NCI-H2029 (cell line): ENCODE measurements at places on chromosomes 12 and 14.

GRCh38 chr12:121792607-121793439 lies 665 bp downstream of the RHOF start:
- DNase-seq, result no peak

DNA sequence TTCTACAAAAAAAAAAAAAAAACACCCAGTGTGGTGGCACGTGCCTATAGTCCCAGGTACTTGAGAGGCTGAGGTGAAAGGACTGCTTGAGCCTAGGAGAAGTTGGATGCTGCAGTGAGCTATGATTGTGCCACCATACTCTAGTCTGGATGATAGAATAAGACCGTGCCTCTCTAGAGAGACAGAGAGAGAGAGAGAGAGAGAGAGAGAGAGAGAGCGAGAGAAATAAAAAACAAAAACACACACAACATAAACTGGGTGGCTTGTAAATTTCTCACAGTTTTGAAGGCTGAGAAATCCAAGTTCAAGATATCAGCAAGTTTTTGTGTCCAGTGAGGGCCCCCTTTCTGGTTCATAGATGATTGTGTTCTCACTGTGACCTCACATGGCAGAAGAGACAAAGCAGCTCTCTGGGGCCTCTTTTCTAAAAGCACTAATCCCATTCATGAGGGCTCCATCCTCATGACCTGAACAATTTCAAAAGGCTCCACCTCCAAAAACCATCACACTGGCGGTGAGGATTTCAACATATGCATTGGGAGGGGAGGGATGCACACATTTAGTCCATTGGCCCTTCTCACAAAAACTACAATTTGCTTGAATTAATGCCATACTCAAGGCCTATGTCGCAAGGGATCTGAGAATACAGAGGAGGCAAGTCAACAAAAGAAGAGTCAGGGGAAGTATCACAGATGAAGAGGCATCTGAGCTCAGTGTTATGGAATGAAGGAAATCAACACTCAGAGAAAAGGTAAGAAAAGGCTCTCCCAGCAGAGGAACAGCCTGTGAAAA lies 94.9 kb downstream of the PPM1H start:
- no peak for DNase-seq

DNA sequence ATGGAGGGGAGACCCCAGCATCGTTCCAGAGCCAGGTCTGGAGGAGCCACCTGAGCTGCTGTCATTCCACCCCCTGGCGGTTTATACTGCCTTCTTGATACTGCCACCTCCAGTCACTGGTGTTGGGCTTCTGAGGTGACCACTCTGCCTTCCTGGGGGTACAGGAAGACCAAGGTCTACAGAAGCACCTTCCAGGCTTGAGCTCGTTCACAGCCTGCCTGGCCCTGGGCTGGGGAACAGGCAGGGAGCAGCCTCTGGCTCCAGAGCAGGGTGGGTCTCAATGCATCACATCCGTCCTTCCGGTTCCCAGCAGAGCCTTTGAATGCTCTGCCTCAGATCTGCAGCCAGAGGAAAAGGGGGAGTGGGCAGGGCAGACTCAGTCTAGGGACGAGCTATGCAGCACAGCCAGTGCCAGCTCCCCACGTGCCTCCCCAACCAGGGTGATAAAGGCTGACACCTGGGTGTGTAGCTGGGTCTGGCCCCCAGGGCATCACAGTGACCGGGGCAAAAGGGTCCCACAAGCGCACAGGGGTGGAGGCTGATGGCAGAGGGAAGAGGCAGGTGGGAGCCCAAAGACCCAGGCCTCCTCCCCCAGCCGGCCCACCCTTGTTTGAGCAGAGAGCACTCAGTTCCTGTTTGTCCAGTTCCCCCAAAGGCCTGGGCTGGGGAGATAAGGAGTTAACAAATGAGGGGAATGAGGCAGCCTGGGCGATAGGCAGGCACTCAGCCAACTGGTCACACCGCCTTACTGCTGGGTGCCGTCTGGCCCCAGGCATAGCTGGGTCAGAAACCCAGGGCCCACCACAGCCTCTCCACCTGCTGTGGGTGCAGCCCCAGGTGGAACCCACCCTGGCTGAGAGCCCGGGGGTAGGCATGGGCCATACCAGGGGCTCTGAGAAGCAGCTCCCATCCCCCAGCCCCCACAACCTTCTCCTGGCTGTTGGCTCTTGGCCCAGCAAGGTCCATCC lies 17.1 kb downstream of the DEGS2 start:
- DNase-seq, result no peak

DNA sequence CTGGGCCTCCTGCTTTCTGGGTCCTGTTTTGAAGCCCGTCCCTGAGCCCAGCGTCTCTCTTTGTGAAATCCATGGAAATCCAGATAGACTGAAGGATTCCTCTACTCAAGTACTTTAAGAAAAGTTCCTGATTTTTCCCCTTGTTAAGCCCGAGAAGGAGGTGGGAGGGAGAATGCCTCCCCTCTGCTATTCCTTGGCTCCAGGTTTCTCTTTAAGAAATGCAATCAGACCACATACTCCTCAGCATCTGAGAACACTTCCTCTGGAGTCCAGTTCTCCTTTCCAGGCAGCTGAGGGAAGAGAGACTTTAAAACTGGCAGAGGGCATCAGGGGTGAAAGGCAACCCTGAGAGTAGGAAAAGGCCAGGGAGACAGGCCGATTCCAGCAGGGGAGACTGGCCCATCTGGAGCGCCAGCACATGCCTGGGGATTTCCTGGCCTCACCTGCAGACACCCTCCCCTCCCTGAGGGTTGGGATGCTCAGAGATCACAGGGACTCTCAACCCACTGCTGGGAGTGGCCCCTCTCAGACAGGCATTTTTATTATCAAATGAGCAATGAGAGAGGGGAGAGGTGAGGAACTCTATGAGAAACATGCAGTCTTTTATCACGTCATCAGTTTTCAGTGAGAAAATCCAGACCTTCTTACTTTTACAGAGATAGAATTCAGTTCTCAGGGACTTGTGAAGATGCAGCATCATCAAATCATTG lies 2.0 kb upstream of the EMP1 start:
- DNase-seq, result no peak

DNA sequence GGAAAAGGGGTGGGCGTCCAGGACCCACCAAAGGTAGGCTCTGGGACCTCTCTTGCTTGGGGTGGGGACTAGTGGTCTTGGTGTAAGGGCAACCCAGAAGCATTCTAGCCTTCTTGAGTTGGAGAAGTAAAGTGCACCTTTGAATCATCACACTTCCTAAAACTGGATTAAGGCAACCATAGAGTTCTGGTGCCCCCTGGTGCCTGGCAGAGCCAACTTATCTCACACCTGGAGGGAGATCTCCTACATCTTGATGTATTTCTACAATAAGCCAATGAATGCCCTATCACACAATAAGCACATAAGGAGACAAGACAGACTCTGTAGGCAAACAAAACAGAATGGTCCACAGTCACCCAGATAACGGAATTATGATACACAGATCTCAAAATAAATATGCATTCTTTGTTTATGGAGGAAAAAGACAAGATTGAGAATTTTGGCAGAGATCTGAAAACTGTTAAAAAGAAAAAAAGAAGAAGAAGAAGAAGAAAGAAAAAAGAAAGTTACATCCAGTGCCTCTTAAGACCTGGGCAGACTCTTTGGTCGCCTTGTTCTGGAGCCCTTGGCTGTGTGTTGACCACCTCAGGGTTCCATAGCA lies 95.9 kb upstream of the PPP2R5C start:
- DNase-seq, result no peak

DNA sequence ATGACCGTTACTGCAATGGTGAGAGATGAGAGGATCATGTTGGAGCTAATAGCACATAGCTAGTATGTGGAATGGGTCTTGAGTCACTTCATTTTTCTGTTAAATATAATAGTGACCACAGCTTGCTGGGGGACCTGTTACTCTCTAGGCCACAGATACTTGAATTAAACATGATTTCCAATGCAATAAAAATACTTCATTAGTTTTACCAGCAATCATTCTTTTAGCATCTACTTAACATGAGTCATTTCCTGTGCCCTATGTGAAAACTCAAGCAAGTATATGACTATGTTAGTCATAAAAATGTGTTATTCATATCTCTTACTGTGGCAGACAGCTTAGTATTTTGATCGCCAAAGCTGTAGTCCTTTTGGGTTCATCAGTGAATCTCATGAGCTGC lies 798.8 kb downstream of the SLC16A7 start:
- DNase-seq, result no peak

- no peak for DNase-seq
Measured at GRCh38 chr12:119676022-119676421, 8.1 kb downstream of the PRKAB1 start.

DNA sequence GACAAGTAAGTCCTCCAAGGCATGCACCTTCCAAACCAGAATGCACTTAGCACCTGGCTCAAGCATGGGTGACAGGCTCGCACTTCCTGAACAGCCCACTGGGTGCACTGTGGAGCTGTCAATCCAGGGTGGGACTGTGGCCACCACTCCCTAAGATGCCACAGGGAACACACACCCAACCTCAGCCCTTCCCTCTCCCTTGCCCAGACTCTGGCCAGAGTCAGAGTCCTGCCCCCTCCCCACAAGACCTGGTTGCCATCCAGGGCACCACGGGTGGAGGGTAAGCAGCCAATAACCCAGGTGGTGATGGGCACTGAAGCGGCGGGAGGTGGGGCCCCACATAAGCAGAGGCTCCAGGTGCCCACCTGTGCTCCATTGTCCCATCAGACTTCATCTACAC lies 160.6 kb downstream of the MYRFL start:
- DNase-seq, result no peak

GRCh38 chr14:103517721-103518421 lies 4.8 kb downstream of the CKB start:
- no peak for DNase-seq

GRCh38 chr12:93174473-93174872 lies 203.3 kb upstream of the NUDT4 start:
- no peak for DNase-seq

DNA sequence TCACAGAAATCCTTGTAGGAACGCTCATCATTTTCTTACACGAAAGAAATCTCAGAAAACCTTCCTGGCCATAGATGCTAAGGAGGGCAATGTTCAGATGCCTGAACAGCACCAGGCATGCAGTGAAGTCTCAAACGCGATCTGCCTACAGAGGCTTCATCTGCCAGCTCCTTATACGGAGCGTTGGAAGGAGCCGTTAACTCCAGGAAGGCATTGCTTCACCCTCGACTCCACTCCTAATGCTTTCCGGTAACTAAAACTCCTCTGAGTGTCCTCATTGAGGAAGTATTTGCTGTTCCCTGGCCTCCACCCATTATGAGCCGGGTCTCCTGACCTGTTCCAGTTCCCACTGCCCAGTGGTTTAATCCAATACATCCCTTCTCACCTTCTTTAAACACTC lies 502.7 kb downstream of the BCL11B start:
- DNase-seq, result no peak

DNA sequence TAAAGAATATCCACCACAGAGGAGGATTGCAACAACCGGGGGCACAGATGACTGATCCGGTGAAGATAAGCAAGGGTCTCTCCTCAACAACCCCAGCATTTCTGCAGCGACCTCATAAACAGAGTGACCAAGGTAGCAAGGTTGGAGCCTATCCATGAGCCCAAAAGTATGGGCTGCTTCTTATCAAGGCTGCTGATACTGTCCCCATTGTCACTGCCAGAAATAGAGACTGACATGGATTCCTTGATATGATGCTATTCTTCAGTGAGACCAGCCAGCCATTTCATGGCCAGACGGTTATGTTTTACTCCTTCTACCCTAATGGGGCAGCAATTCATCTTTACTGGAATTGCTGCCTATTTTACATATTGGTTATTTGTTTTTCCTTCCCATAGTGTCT lies 61.9 kb upstream of the ARHGAP5 start:
- no peak for DNase-seq

GRCh38 chr12:109776624-109777023 lies 56.6 kb downstream of the TRPV4 start:
- no peak for DNase-seq

DNA sequence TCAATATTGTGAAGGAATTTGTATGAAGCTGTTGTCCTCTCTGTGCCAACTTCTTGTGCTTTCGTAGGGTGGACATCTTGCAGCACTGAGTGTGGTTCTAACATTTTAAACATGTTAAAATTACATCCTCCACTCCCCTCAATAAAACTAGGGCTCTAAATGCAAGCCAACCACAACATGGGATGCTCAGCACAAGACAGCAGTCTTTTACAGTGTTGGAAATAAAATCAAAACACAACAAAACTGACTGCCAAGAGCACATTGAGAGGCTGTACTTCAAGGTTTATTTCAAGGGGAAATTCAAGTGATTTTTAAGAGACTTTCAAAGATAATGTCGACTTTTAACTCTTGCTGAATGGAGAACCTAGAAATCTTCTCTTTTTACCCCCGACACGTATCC lies 396.9 kb downstream of the TMTC2 start:
- no peak for DNase-seq

DNA sequence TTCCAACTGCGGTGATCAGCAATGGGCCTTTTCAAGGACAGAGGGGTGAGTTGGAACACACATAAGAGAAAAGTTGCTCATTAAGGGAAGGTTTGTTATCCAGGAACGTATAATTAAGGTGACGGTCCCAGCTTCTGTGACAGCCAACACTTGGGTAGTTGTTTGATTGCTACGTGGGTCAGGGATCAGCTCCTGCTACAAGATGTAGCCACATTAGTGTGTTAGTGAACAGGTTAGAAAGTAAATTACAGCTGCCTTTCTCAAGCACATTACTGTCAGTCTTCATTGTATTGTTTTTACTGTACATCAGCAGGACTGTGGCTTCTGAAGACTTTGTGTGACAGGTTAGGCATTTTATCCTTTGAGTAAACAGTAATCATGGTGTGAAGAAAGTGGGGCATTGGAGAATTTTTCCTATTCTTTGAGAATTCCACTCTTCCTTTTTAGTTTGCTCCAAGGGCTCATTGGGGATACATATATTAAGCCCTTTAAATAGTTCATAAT lies 230.5 kb downstream of the EGLN3 start:
- DNase-seq, result no peak

DNA sequence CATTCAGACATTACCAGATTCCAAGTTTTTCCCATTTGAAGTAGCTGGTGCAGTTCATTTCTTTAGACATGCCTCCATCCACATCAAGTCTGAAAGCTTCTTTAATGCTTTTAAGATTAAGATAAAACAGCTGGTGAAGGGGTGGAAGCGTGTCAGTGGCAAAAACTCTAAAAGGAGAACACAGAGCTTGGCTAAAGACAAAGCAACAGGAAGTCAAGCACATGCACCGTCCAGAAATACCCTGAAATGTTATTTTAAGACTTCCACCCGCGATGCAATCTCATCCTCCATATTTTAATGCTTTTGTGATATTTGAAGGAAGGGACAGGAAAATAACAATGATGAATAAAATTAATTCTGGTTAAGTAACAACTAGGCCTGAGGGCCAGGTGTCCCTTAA lies 31.8 kb downstream of the PPM1H start:
- no peak for DNase-seq

GRCh38 chr14:81028461-81028860 lies 73.0 kb downstream of the TSHR start:
- DNase-seq, result no peak

DNA sequence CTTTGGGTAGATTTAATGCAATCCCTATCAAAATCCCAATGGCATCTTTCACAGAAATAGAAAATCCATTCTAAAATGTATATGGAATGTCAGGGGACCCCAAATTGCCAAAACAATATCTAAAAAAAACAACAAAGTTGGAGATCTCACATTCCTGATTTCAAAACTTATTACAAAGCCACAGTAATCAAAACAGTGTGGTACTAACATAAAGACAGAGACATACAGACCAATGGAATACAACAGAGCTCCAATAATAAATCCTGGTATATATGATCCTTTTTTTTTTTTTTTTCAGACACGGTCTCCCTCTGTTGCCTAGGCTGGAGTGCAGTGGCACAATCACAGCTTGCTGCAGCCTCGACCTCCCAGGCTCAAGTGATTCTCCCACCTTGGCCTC lies 4.7 kb downstream of the TMBIM4 start:
- no peak for DNase-seq
